ENCODE measurements at places on chromosomes 6 and 20.

GRCh38 chr6:1020133-1020532 lies 291.8 kb upstream of the FOXQ1 start:
- no peak for DNase-seq

DNA sequence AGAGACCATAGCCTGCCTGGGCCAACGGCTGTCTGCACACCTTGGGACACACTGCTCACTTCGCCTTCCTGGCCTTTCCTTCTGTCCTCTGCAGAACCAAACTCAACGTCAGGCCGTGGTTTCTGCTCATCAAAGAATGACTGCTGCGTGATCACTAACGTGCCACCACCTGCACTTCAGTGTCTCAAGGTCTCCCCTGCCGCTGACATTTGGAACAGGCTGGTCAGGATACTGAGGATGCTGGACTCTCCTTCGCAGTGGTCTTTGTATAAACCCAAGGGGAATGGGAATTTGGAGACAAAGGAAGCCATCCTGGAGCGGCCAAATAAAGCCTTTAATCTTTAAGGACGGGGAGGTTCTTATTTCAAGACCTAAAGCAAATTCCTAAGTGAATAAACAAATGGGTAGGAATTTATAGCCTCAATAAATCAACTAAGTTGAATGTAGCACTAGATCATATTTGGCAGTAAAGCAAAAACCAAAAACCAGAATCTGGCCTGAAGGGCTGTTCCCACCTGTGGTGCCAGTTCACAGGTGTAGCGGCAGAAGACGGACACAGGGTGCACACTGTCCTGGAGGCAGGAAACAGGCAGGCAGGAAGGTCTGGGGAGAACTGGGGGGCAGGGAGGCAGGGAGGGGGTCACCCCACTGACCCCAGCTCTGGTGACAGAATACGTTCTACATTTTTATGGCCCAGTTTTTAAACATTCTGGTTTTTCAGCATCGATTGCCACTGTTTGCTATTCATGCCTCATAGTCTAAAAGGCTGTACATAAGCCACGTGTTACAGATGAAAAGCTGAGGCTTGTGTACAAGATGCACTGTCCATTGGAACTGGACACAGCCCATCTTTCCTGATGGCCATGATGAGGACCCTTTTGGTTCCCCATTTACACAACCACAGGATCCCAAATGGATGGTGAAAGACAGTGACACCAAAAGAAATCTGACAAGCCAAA lies 36.6 kb downstream of the ABHD12 start:
- DNase-seq, result no peak

DNA sequence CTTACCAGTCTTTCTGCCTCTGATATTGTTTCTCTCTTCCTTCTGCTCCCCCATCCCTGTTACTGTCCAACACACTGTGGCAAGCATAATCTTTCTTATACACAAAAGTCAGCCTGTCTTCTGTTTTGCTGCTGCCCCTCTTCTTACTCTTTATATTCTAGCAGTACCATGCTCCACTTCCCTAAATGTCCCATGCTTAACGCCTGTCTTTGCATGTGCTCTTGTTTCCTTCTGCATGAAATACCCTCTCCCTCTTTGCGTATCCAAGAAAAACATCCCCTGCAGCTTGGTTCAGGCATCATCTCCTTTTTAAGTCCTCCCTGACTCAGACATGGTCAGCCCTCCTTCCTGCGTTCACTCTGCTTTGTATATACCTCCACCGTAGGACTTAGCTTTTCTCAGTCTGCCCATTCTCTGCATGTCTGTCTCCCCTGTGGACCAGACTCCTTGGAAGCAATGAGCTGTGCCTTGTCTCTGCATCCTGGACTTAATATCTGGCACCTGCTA lies 103.9 kb downstream of the CTNNBL1 start:
- no peak for DNase-seq

DNA sequence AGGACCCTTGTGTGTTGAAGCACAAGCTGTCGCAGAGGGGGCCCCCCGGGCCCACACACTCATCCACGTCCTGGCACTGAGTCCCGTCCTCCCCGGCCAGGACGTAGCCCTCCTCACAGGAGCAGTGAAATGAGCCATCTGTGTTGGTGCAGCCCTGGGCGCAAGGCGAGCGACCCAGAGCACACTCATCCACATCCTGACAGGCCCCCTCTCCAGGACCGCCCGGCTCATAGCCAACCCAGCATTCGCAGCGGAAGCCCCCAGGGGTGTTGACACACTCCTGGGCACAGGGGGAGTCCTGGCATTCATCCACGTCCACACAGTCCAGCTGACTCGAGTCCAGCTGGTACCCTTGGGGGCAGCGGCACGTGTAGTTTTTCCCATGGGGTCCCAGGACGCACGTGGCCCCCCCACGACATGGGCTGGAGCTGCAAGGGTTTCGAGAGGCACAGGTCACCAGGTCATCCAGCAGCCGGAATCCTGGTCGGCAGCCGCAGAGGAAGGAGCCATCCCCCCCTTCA lies 1.2 kb downstream of the CD93 start:
- DNase-seq, result no peak

DNA sequence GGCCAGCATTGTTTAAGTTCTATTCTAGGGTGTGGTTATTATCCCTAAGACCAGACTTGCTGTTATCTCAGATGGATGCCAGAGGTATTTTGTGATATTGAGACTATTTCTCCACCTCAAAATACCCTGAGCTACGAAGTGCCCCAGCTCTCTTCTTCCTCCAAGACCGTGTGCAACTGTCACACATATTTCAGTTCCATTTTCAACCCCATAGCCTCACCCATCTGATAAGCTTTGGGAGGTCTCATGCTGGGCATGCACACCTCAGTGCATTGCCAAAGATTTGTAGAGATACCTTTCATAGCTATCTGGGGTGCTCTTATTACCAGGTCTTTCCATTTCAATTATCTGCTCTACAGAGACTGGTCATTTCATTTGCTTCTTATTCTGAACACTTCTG lies 815.8 kb upstream of the EYS start:
- DNase-seq, result no peak

DNA sequence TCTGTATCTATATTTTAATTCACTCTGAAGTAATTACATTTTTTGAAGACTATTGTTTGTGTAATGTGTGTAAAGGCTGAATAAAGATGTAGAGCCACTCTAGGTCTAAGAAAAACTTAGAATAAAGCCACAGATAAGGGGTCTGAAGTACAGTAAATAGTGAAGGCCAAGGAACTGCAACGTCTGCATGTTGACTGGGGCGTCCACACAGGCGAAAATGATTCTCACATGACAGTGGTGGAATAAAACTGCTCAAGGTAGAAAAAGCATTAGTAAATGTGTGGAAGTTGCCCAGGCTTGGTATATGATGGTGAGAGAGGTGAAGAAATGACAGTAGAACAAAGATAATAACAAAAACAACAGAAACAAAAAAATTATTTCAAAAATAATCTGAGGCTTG lies 196.2 kb downstream of the KHDRBS2 start:
- DNase-seq, result no peak

DNA sequence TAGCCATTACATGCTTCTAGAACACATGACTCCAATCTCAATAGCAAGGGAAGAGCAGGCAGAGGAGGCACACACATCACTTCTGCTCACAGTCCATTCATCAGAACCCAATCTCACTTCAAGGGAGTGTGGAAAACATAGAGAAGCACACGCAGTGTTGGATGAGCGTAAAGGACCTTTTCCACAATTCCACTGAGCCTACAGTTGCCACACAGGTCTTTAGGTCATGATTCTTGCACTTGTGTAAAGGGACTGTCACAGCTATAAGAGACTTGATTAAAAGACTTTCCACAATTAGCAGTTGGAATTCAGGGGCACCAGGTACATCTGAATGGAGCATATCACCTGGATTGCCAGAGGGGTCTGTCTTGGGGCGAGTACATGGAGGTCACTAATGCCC lies 86.2 kb downstream of the TBC1D7 start:
- DNase-seq, result no peak

- no peak for DNase-seq
Measured at GRCh38 chr6:163414946-163415619, 565 bp downstream of the QKI start.

DNA sequence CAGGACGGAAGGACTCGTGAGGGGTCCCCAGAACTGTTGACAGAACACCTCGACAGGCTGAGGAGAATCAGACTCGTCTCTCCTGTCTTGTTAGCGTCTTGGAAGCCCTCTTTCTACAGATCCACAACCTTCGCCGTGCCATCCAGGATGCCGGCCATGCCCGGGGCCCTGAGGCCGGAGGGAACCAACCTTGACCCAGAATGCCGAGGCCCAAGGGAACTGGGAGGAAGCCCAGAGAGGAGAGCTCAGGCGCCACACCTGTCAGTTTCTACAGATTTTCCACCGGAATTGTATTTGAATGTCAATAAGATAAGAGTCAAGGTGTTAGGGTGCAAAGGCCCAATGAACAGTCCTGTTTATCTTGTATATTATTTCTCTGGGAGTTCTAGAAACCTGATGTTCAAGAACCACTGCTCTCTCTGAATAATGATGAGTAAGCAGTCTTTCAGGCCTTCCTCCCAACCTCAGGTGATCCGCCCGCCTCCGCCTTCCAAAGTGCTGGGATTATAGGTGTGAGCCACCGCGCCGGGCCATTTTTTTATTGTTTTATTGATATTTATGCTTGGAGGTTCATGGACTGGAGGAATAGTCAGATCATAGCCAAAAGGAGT lies 799 bp upstream of the ME1 start:
- DNase-seq, result no peak

- no peak for DNase-seq
Measured at GRCh38 chr6:138873191-138873590, 77.3 kb downstream of the ECT2L start.

DNA sequence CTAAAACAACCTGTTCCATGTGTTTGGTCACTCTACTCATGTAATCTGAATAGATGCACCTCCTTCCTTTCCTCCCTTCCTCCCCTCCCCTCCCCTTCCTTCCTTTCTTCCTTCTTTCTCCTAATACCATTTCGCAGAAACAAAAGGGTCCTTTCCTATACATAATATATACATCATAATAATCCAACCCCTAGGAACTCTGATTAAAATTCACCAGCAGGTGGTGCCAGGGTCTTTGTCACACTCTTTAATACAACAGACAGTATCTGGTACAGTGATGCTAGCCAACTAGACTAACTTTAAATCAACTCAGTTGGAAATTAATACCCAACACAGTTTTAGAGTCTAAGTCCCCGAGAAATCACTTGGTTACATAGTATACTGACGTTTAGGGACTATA lies 181.2 kb upstream of the SHLD1 start:
- no peak for DNase-seq

GRCh38 chr6:150313781-150314180 lies 55.0 kb upstream of the IYD start:
- DNase-seq, result no peak

GRCh38 chr6:125587666-125588632 lies 161.5 kb upstream of the HEY2 start:
- no peak for DNase-seq

- no peak for DNase-seq
Measured at GRCh38 chr6:112459758-112460304, 112.7 kb downstream of the RFPL4B start.

GRCh38 chr20:38779247-38780097 lies 26.0 kb upstream of the PPP1R16B start:
- DNase-seq, result no peak

- DNase-seq, result no peak
Measured at GRCh38 chr6:146847426-146847825, 248.7 kb downstream of the ADGB start.

DNA sequence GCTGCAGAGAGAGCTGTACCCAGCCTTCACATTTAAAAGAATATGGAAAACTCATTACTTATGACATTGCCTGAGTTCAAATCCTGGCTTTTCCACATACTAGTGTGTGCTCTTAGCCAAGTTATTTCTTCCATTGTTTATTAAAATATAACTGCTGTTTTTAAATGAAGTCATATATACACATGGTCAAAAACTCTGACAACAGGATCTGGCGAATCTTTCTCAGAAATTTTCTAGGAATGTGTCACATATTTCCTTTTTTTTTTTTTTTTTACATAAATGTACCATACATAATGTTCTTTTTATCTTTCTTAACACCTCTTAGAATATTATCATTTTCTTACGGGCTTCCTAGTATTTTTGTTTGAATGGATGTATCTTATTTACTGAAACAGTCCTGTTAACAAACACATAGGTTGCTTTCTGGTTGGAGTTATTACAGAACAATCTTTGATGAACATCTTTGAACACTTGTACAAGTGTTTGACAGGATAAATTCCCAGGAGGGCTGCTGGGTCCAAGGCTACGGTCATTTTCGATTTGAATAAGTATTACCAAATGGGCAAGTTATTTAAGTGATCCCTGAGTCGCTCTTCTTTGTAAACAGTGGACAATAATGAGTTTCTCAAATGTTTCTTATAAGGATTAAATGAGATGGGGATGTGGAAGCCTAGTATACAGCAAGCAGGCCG lies 1.6 kb upstream of the SNX9 start:
- DNase-seq, result no peak

GRCh38 chr6:68229566-68229965 lies 405.5 kb upstream of the ADGRB3 start:
- DNase-seq, result no peak

DNA sequence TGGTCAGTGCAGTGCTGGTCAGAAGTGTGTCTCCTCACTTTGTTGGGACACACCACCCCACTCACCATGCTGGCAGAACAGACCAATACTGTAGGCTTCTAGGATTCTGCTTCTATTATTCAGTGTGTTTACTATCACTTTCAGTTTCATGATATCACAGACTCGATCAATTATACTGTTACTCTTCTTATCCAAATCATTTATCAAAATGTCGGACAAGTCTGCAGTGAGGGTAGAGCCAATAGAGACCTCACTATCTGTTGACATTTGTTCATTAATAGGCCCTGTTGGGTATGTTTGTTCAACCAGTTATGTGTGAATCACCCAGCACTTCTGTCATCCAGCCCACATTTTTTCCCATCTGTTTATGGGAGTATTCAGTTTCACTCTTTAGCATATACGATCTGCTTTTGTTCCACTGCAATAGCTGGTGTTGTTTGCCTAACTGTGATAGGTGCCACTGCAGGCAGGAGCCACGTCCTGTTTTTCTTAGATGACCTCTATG lies 140.1 kb downstream of the NRN1 start:
- no peak for DNase-seq

DNA sequence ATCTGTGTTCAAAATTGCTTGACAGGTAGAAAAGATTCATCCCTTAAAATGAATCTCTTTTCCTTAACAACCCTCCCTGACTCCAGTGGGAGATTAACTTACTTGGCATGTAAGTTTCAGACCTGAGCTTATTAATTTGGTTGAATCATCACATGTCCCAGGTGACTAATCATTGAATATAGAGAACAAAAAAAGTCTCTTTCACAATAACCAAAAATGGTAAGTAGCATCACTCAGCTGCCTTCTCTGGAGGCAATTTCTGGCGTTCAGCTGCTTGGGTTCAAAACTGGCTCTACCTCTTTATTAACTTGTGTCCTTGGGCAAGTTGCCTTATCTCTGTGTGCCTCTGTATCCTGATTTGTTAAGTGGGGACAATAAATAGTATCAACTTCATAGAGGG lies 2.9 kb downstream of the C6orf141 start:
- no peak for DNase-seq

GRCh38 chr6:33856655-33857054 lies 52.9 kb upstream of the MLN start:
- no peak for DNase-seq

All from esophagus squamous epithelium (tissue), 5 donors.